GM23248 (cell line): ENCODE measurements at places on chromosomes 7 and 10. TPM values are rescaled to one million over a fixed set of nuclear protein-coding genes. Genes with fewer than 3 reads are reported as not detected.

GRCh38 chr7:30743371-30744074 lies 8.4 kb upstream of the INMT start:
- peak; percentile 52 for DNase-seq
- no peak overlapping the region for H3K27ac ChIP-seq
- H3K4me1 ChIP-seq = no peaks in the 10 kb centered on the region
- H3K36me3 ChIP-seq = no peaks in the 10 kb centered on the region
- peaks cover 6% of the 10 kb centered on the region; the same call in 1 of the 2 replicates for H3K27me3 ChIP-seq
- no peak overlapping the region for H3K4me3 ChIP-seq

Gene COL1A2
- total RNA-seq = 10,930 and 11,288 TPM in 2 replicates

Gene SPDYE5
- total RNA-seq = not detected in 2 replicates

Gene C10orf67
- under 0.01 and 0.25 TPM in 2 replicates for total RNA-seq

DNA sequence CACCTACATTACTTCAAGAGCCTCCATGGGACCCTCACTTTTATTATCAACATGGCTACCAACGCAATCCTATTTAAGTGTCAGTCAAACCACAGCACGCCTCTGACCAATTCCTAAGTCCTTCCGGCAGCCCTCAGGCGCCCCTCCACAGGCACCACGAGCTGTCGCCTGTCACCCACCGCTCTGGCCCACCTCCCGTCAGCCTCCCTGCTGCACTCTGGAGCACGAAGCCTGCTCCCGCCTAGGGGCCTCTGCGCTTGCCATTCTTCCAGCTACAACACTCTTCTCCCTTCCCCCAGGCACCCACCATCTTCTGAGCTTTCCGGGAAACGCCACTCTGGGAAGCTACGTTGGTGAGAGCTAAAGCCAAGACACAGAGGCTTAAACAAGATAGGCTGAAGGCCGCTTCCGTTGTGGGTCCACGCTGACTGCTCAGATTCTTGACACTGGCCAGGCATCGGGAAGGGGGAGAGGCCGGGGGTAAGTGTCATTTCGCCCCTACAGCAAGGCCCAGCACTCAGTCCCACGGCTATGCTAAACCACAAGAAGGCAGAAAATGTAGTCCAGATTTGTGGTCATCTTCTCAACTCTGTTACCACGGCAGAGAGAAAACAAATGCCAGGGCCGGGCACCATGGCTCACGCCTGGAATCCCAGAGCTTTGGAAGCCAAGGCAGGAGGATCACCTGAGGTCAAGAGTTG lies 56.7 kb downstream of the GNA12 start:
- H3K36me3 ChIP-seq = peaks cover 3% of the 10 kb centered on the region; the same call in 1 of the 2 replicates
- no peak for DNase-seq
- no peaks in the 10 kb centered on the region for H3K27me3 ChIP-seq
- H3K27ac ChIP-seq = no peak overlapping the region
- H3K4me1 ChIP-seq = peaks cover 9% of the 10 kb centered on the region

- peaks cover 20% of the 10 kb centered on the region for H3K27me3 ChIP-seq
- H3K27ac ChIP-seq = no peak overlapping the region
- H3K4me3 ChIP-seq = no peak overlapping the region
- no peaks in the 10 kb centered on the region for H3K36me3 ChIP-seq
These were observed 29.9 kb downstream of the SPOCK2 start for GRCh38 chr10:72058347-72058898.

GRCh38 chr10:120423431-120424197 lies 33.4 kb upstream of the PLPP4 start:
- peak; percentile 94 for DNase-seq
- H3K27ac ChIP-seq = peak overlapping the region; percentile 78
- no peaks in the 10 kb centered on the region for H3K36me3 ChIP-seq

DNA sequence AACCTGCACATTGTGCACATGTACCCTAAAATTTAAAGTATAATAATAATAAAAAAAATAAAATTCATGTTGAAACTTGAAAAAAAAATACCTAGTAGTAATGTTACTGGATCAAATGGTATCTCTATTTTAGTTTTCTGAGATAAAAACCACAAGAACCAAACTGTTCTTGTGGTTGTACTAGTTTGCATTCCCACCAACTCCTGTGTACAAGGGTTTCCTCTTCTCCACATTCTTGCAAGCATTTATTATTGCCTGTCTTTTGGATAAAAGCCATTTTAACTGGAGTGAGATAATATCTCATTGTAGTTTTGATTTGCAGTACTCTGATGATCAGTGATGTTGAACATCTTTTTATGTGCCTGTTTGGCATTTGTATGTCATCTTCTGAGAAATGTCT lies 177.7 kb downstream of the KIF20B start:
- no peak overlapping the region for H3K4me3 ChIP-seq
- no peaks in the 10 kb centered on the region for H3K36me3 ChIP-seq
- no peaks in the 10 kb centered on the region; the same call in 1 of the 2 replicates for H3K27me3 ChIP-seq
- no peaks in the 10 kb centered on the region for H3K4me1 ChIP-seq
- DNase-seq = no peak

GRCh38 chr7:111730476-111731300 lies 168.4 kb upstream of the IMMP2L start:
- peak; percentile 51 for DNase-seq
- H3K4me1 ChIP-seq = no peaks in the 10 kb centered on the region
- no peaks in the 10 kb centered on the region for H3K27me3 ChIP-seq
- no peak overlapping the region for H3K27ac ChIP-seq
- H3K4me3 ChIP-seq = no peak overlapping the region

GRCh38 chr7:137157256-137157655 lies 186.3 kb downstream of the PTN start:
- no peaks in the 10 kb centered on the region for H3K4me1 ChIP-seq
- no peak for DNase-seq
- H3K27ac ChIP-seq = no peak overlapping the region
- H3K4me3 ChIP-seq = no peak overlapping the region
- no peaks in the 10 kb centered on the region for H3K27me3 ChIP-seq

Gene NRCAM
- 7.0 and 11.0 TPM in 2 replicates for total RNA-seq

Gene LGI1
- not detected in 2 replicates for total RNA-seq

GRCh38 chr10:43119416-43120115 lies 18.7 kb upstream of the CSGALNACT2 start:
- H3K27me3 ChIP-seq = no peaks in the 10 kb centered on the region; the same call in 1 of the 2 replicates
- H3K27ac ChIP-seq = no peak overlapping the region
- DNase-seq = no peak
- H3K36me3 ChIP-seq = no peaks in the 10 kb centered on the region

DNA sequence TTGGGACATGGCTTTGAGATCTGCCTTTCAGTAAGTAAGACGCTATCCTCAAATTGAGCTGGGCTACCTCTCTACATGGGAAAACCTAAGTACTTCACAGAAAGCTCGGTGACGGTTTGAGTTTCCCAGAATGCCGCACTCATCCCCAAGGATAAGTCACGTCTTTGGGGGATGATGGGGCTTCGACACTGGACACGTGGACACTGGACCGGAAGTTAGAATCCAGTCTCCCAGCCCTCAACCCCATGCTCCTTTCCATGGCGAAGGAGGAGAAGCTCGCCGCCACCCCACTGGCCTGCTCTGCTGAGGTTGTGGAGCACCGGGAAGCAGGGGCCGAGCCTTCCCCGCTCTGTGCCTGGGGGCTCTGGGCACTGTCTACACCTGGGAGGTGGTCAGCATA lies 27.5 kb downstream of the PTPRE start:
- H3K36me3 ChIP-seq = no peaks in the 10 kb centered on the region
- H3K27me3 ChIP-seq = no peaks in the 10 kb centered on the region
- no peak for DNase-seq
- H3K4me3 ChIP-seq = no peak overlapping the region

GRCh38 chr10:48613016-48613415 lies 8.1 kb upstream of the ARHGAP22 start:
- no peaks in the 10 kb centered on the region for H3K36me3 ChIP-seq
- no peak overlapping the region for H3K4me3 ChIP-seq
- H3K27ac ChIP-seq = peak overlapping the region; percentile 96

- H3K27ac ChIP-seq = no peak overlapping the region
- peaks cover 9% of the 10 kb centered on the region; the same call in 1 of the 2 replicates for H3K4me1 ChIP-seq
- no peaks in the 10 kb centered on the region for H3K36me3 ChIP-seq
These were observed 428.4 kb downstream of the GFRA1 start for GRCh38 chr10:115844591-115844990.

Gene ELOVL3
- 1.9 TPM in 1 of 2 replicates, not detected in the other for total RNA-seq

GRCh38 chr10:124665980-124666379 lies 78.2 kb downstream of the FAM53B start:
- H3K4me3 ChIP-seq = no peak overlapping the region
- H3K27me3 ChIP-seq = no peaks in the 10 kb centered on the region
- no peaks in the 10 kb centered on the region for H3K36me3 ChIP-seq

GRCh38 chr7:39413636-39414223 lies 152.5 kb upstream of the YAE1 start:
- no peak overlapping the region for H3K27ac ChIP-seq
- no peaks in the 10 kb centered on the region for H3K36me3 ChIP-seq
- no peaks in the 10 kb centered on the region for H3K4me1 ChIP-seq
- H3K27me3 ChIP-seq = peaks cover 5% of the 10 kb centered on the region; the same call in 1 of the 2 replicates

Gene TAS2R3
- total RNA-seq = not detected in 2 replicates

DNA sequence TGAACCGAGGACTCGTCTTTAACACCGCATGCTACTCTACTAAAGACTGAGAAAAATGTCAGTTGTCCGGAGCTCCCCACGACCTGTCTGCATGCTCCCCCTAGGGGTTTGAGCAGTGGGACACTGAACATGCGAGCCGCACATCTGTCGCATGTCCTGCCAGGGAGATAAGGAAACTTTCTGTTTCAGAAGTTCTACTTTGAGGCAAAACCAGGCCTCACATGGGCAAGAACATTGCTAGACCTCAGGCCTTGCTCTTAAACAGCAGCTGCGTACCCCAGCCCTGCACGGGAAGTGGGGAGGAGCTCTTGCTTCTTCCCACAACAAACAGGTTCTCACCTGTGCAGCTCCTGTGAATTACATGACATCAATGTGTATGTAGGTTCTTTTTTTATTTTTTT lies 30.3 kb upstream of the HERPUD2 start:
- no peaks in the 10 kb centered on the region for H3K36me3 ChIP-seq
- H3K4me1 ChIP-seq = no peaks in the 10 kb centered on the region
- H3K4me3 ChIP-seq = no peak overlapping the region
- DNase-seq = no peak
- no peak overlapping the region for H3K27ac ChIP-seq

DNA sequence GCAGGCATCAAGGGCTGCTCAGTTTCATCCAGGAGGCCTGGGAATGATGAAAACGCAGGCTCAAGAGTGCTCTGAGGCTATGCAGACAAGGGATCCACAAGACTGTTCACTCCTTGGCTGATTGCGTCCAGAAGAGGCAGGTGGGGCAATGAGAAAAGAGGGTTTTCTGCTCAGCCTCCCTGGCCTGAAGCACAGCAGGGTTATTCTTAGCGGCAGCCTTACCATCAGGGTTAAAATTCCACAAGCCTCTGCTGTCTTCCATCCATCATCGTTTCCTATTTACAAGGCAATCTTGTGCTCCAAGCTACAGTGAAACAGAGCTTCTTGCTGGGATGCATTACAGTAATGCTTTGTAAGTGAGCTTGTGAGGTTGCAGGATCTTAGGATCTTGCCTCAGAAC lies 129.4 kb upstream of the SHH start:
- no peaks in the 10 kb centered on the region for H3K27me3 ChIP-seq
- no peak overlapping the region for H3K27ac ChIP-seq
- no peaks in the 10 kb centered on the region for H3K36me3 ChIP-seq
- no peaks in the 10 kb centered on the region for H3K4me1 ChIP-seq

DNA sequence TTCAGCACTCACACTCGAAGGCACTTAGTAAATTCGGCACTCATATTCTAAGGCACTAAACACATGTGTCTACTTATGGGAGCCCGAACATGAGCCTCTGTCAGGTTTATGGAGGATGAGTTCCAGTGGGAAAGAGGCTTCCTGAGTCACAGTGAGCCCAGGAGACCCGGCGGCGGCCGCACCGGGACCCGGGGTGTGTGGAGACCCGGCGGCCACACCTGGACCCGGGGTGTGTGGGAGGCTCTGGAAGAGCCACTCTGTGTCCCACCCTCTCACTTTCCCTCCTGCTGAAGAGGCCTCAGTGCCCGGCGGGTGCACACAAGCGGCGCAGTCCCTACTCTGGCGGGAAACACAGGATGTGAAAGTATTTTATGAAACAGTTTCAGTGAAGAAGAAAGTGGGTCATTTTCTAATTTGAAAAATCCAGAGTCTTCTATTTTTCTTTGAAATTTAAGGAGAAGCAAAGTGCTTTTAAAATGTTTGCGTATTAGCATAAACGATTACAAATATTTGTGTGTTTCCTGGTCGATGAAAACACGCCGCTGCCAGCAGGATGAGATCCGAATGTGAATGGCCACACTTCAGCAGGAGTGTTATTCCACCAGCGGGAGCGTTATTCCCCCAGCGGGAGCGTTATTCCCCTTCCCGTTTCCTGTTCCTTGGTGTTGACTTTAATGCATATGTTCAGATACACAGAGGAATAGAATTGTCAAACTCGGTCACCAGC lies 625.1 kb downstream of the DNAJB6 start:
- H3K4me1 ChIP-seq = no peaks in the 10 kb centered on the region
- DNase-seq = no peak
- H3K27me3 ChIP-seq = no peaks in the 10 kb centered on the region
- H3K36me3 ChIP-seq = no peaks in the 10 kb centered on the region

DNA sequence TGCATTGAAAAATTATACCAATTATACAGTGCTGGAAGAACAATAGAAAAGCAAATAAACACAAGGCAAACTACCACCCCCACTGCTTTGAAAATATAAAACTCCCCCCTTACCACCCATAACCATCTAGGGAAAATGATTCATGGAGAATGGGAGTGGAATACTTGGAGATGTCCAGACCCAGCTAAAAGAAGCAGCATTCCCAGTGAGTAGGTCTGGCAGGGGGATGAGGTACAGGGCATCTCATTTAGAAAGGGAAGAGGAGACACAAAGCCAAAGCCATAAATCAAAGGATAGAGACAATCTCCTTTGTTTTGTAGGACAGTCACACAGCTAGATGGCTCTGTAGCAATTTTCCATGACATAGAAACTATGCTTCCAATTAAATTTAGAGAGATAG lies 36.0 kb upstream of the DGKI start:
- peaks cover 57% of the 10 kb centered on the region for H3K36me3 ChIP-seq
- H3K27me3 ChIP-seq = no peaks in the 10 kb centered on the region
- H3K4me3 ChIP-seq = peak overlapping the region; percentile 12; the same call in 1 of the 2 replicates
- H3K4me1 ChIP-seq = peaks cover 63% of the 10 kb centered on the region

- no peaks in the 10 kb centered on the region for H3K36me3 ChIP-seq
- H3K27ac ChIP-seq = no peak overlapping the region
- DNase-seq = peak; percentile 19
- H3K27me3 ChIP-seq = no peaks in the 10 kb centered on the region
- no peak overlapping the region for H3K4me3 ChIP-seq
These were observed 28.0 kb downstream of the GRK5 start for GRCh38 chr10:119235356-119235755.

- H3K4me3 ChIP-seq = no peak overlapping the region
- H3K4me1 ChIP-seq = no peaks in the 10 kb centered on the region
- H3K36me3 ChIP-seq = no peaks in the 10 kb centered on the region
- H3K27me3 ChIP-seq = peaks cover 15% of the 10 kb centered on the region
These were observed 80.8 kb downstream of the TMEM130 start for GRCh38 chr7:98788966-98789365.

GRCh38 chr7:42572056-42572455 lies 335.0 kb upstream of the GLI3 start:
- no peak for DNase-seq
- H3K4me1 ChIP-seq = no peaks in the 10 kb centered on the region
- H3K4me3 ChIP-seq = no peak overlapping the region
- peaks cover 5% of the 10 kb centered on the region; the same call in 1 of the 2 replicates for H3K27me3 ChIP-seq

Gene ASB4
- not detected in 2 replicates for total RNA-seq

DNA sequence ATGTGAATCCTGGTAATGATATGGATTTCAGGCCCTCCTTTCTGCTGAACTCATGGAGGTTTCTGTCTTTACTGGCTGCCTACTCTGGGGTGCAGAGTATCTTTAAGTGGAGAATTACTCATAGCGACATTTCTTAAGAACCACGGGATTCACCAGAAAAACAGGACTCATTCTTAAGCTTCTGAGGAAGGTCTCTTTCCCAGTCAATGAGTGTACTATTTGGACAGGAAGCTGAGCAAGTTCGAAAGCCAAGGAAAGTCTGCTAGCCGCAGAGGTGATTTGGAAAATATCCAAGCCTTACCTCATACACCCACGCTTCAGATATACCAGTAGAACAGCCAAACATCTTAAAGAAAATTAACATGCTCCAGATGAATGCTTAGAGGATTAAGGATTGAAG lies 377.6 kb upstream of the MYO3A start:
- peak; percentile 1 for DNase-seq
- H3K27ac ChIP-seq = no peak overlapping the region
